Foreskin keratinocyte (primary cell): ENCODE measurements at places on chromosomes 6 and 20.

DNA sequence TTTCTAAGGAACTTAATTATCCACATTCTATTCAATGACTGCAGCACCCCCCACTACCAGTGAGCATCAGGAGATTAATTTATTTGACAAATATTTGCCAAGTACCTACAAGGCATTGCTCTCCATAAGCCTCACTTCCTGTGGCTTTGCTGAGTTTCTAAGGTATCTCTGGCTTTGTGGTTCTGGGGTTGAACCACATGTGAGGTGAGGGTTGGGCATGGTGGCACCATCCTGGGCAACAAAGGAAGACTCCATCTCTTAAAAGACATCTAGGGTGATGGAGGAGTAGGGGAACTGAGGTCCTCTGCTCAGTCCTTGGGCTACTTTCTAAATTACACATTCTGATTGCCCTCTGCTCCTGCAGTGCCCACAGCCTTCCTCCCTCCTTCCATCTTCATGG, 25.5 kb upstream of the WFDC2 start:
- no peak for DNase-seq

- DNase-seq = no peak
Observed at GRCh38 chr6:62441182-62441581, 155.2 kb upstream of the KHDRBS2 start.

GRCh38 chr20:53581444-53582250, 12.0 kb downstream of the ZNF217 start:
- no peak for DNase-seq

- peak; percentile 31 for DNase-seq
Observed at GRCh38 chr6:54598787-54599313, 247.7 kb upstream of the FAM83B start.

GRCh38 chr6:38673397-38674165, 29.4 kb downstream of the GLO1 start:
- DNase-seq = no peak

GRCh38 chr6:16849988-16850680, 88.9 kb upstream of the ATXN1 start:
- DNase-seq = no peak

- no peak for DNase-seq
Observed at GRCh38 chr6:105257340-105257739, 77.5 kb upstream of the POPDC3 start.

DNA sequence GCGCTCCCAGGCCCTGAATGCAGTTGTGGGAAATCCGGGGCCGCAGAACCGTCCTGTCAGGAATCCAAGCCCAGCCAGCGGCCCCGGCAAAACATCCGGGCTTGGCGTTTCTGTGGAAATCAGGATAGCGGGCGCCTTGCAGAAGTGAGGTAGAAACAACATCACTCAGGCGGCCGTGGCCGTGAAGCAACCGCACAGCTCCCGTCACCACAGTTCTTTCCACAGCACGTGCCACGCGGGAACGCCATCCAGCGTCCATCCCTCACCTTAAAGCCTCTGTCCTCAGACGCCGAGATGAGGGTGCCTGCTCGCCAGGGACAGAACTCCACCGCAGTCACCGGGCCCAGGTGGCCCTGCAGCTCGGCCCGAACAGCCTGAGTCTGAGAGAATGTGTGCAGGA, 34.1 kb downstream of the WDR27 start:
- no peak for DNase-seq

GRCh38 chr6:135854799-135855198, 3.3 kb downstream of the PDE7B start:
- no peak for DNase-seq

- no peak for DNase-seq
Observed at GRCh38 chr6:131931063-131931750, 20.0 kb downstream of the CCN2 start.

- no peak for DNase-seq
Observed at GRCh38 chr6:95417856-95418255, 159.5 kb upstream of the MANEA start.

GRCh38 chr20:4472906-4473305, 248.8 kb upstream of the PRND start:
- DNase-seq = no peak

GRCh38 chr20:57485770-57486169, 39.2 kb downstream of the CTCFL start:
- no peak for DNase-seq

DNA sequence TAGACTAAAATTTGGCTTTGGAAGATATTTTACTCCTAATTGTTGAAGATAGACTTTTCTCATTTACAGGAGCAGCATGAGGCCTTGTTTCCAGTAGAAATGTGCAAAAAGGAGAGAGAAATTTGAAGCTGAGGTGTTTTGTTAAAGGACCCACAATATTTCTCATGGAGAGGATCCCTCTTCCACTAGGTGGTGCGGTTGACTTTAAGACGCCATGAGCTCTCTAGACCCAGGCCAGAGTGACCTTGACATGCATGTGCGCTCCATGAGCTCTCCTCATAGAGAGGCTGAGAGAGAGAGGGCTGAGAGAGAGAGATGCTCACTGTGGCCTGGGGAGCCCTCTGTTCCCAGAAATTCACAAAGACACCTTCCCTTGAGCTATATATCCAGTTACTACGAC, 861.2 kb upstream of the EYS start:
- no peak for DNase-seq

GRCh38 chr20:34946661-34947060, 8.9 kb downstream of the GSS start:
- DNase-seq = no peak

- DNase-seq = no peak
Observed at GRCh38 chr6:34810936-34811632, 19.2 kb downstream of the BLTP3A start.

GRCh38 chr6:57108691-57109090, 18.7 kb downstream of the ZNF451 start:
- no peak for DNase-seq

DNA sequence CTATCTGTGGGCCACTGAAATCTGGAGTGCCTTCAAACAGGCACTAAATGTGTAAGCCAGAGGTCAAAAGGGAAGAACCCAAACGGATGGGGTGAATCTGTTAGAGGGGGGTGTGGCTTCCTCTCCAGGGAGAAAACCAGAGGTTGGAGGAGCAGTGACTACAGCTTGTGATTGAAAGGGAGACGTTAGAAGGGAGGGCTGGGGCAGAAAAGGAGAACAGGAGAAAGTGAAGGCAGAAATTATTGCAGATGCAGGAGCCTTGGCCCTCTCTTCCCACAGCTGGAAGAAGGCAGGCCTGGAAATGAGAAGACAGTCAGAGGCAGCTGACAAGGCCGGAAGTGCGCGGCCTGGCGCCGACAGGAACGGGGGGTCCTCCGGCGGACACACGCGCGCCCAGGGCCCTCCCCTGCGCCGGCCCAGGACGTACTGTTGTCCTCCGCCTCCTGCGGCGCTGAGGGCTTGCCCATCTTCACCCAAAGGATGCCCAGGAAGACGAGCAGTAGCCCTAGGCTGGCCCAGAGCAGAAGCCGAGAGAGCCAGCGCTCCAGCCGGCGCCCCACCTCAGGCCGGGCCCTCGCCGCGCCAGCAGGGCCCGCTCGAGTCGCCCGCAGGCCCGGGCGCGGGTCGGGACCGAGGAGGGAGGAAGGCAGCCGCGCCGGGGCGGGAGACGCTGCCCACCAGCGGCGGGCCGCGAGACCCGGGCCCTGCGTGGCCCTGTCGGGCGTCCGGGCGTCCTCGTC, 806 bp downstream of the LEMD2 start:
- DNase-seq = peak; percentile 59

DNA sequence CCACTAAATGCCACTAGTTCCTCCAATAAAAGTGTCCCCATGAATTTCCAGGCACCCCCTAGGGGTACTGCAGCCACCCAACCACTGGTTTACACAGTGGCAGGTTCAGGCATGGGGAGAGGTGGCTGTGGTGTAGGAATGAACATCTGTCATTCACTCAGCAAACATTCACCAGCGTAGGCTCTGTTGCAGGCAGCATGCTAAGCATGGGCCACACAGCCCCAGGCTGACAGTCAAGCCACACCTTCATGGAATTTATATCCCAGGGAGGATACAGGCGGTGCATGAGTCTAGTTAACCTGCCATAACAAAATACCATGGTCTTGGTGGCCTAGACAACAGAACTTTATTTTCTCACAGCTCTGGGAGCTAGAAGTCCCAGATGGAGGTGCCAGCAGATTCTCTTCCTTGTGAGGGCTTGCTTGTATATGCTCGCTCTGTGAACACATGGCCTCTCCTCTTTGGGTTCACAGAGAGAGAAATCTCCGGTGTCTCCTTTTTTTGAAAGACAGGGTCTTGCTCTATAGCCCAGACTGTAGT, 135.7 kb downstream of the EYA2 start:
- DNase-seq = no peak

- DNase-seq = no peak
Observed at GRCh38 chr6:22069306-22069800, 227.5 kb downstream of the PRL start.

GRCh38 chr6:105384004-105384403, 18.9 kb downstream of the PREP start:
- DNase-seq = peak; percentile 70

- DNase-seq = no peak
Observed at GRCh38 chr6:41027241-41027640, 11.8 kb downstream of the UNC5CL start.

- no peak for DNase-seq
Observed at GRCh38 chr6:166228839-166229528, 61.3 kb upstream of the TBXT start.

DNA sequence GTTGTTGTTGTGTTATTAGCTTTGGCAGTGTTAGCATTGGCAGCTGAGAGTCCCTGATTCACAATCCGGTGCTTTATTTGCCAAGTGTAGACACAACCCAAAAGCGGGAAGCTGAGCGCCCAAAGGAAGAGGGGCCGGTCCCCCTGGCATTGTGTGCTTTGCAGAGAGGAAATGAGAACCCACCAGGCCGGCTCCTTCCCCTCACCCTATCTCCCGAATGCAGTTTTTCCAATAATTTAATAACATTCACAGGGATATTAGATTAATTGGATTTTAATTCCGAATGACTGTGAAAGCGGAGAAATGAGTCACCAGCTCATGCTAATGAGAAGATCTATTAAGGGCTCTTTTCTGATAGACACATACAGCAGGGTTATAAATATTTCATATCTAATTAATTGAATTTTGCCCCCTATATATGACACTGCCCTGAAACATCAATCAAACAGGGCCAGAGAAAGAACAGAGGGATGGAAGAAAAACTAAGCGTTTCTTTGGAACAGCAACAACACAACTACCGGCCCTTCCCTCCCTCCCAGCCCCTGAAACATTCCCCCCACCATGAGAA, 143.8 kb downstream of the MBOAT1 start:
- no peak for DNase-seq

- DNase-seq = no peak
Observed at GRCh38 chr6:116208056-116208785, 45.7 kb downstream of the TSPYL4 start.

DNA sequence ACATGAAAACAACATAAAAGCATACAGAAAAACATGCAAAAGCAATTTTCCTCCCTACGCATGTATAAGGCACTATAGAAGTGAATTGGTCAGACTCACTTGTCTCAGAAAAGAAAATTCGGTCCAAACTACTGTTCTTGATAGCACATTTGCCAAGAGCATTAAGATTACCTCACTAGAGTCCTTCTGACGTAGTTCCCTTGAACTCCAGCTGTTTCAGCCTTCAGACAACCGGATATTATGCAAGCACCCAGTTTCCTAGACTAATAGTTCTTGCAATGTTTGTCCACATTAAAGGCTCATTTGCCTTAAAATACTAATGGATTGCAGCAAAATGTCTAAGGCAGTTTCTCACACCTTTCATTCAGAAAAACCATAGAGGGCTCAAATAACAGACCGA, 2.5 kb upstream of the CASS4 start:
- no peak for DNase-seq

GRCh38 chr6:36821581-36822335, 17.5 kb downstream of the CPNE5 start:
- DNase-seq = peak; percentile 16

DNA sequence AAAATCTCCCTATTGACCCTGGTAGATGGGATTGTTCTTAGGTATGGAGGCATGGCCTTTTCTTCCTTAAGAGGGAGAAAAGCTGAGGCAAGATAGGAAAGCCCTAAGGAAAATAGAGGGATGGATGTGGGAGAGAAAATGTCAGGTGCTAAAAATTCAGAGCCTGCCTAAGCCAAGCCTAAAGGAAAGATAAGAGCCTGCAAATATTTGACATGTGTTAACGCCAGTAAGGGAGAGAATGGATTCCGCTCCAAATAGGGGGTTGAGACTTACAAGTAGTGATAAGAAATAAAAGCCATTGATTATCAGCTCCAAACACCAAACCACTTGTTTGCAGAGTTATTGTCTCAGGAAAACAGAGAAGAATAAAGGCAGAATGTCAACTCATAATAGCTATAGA, 533.6 kb downstream of the PTPRT start:
- no peak for DNase-seq

- DNase-seq = no peak
Observed at GRCh38 chr20:34820805-34821578, 4.5 kb downstream of the NCOA6 start.

GRCh38 chr6:22149096-22149495, 147.7 kb downstream of the PRL start:
- DNase-seq = no peak

GRCh38 chr20:9342651-9343050, 171.7 kb upstream of the LAMP5 start:
- no peak for DNase-seq

DNA sequence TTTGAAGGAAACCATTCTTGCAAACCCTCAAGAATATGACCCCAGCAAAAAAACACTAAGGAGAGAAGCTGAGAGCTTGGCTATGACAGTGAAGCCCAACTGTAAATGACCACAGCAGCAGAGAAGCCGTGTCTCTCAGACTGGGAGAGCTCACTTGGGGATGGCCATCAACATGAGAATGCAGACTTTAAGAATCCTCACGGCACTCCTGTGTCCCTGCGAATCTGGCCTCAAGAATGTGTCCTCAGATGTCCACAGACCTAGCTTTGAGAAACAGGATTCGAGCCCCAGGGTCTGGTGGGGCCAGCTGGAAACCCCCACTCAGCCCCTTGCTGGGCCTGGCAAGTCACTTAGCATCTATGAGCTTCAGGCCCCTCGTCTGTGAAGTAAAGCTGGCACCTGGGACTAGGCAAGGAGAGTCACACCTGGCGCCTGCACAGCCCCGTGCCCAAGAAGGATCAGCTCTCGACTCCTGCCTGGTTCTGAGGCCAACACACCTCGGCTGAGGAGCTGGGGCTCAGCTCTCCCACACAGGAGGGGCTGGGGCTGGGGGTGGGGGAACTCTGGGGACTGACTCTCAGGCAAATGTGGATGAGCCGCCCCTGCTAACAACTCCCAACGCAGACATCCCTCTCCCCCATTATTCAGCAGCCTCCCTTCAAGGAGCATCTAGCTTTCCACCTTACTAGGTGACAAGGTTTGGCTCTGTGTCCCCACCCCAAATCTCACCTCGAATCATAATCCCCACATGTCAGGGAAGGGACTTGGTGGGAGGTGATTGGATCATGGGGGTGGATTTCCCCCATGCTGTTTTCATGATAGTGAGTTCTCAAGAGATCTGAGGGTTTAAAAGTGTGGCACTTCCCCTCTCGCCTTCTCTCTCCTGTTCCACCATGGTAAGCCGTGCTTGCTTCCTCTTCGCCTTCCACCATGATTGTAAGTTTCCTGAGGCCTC, 97.7 kb downstream of the GRM4 start:
- no peak for DNase-seq
